ENCODE measurements at places on chromosomes 1 and 21. TPM values are rescaled to one million over a fixed set of nuclear protein-coding genes. Genes with fewer than 3 reads are reported as not detected.

DNA sequence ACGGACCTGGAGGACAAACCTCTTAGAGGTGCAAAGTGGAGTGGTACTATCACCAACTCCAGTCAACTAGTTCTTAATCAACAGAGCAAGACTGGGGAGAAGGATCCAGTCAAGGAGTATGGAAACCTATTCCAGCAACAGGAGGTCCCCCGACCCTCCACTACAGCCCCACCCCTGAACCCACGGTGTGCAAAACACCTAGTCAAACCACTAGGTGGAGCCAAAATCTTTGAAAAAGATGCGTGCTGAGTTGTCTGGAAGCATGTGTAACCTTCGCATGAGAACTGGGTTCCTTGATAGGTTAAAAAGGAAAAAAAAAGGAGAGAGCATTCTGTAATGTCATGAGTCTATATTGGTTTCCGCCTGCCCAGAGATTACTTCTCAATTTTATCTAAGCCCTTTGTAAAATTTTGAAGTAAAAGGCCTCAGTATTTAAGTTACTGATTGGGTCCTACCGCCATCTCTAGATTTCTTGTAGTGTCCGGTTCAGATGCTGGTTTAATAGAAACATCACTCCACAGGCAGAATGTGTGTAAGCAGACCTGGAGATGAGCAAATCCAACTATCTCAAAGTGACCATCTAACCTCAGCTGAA, 81.9 kb upstream of the HAO2 start:
- peak; percentile 31 for DNase-seq

The CHIA gene
- total RNA-seq, result not detected

GRCh38 chr1:184062640-184063286, 11.2 kb downstream of the TSEN15 start:
- peak; percentile 20 for DNase-seq

GRCh38 chr1:170893655-170894297, 41.6 kb upstream of the MROH9 start:
- peak; percentile 43 for DNase-seq

DNA sequence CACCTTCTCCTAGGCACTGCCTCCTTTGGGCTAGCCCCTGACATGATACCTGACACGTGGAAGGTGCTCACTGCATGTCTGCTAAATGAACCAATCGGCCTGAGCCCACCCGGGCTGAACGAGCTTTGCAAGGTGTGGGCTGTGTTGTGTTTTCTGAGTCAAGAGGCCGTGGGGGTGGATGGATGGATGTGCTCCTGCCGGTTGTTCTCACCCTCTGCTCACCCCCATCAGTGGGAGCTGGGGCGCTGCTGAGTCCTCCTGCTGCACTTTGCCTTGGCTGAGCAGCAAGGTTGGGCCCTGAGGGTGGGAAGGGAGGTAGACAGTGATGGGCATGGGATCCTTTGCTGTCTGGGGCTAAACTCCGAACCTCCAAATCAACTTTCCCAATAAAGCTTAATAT, 6.7 kb upstream of the CACNA1E start:
- DNase-seq, result no peak

The OR2T29 gene
- not detected for total RNA-seq
